ENCODE measurements at places on chromosomes 3 and 15. TPM values are rescaled to one million over a fixed set of nuclear protein-coding genes. Genes with fewer than 3 reads are reported as not detected.

The SEC11A gene
- 164 TPM for total RNA-seq

GRCh38 chr15:75739791-75740190 is 27.1 kb upstream of the CSPG4 start:
- DNase-seq = no peak

DNA sequence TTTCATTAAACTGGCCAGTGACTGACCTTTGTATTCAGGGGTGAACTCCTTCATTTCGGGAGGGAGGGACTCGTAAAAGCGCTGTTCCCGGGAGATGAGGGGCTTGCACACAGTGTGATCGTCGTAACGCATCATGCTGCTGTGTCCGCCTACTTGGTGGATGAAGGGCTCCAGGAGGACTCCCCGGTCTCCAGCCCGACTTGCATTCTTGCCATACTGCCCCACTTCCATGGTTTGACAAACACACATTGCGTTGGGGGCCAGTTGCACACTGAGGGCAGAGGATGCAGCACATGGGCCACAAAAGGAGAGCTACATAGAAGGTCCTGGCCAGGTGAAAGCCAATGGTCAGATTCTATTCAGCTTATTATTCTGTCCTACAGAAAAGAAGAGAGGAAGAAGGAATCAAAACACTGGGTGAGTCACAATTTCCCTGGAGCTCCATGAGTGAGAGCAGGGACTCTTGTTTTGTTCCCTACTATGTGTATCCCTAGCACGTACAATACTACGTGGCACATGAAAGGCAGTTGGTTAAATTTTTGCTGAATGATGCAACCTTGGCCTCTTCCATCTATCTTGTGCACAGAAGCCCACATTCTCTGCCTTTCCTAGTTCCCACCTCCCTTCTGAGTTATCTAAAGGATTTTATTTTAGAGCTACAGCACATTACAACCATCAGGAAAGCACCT is 24.2 kb upstream of the GMPPB start:
- no peak for DNase-seq

- DNase-seq = no peak
Measured at GRCh38 chr3:133866141-133866540, 29.5 kb downstream of the RAB6B start.

DNA sequence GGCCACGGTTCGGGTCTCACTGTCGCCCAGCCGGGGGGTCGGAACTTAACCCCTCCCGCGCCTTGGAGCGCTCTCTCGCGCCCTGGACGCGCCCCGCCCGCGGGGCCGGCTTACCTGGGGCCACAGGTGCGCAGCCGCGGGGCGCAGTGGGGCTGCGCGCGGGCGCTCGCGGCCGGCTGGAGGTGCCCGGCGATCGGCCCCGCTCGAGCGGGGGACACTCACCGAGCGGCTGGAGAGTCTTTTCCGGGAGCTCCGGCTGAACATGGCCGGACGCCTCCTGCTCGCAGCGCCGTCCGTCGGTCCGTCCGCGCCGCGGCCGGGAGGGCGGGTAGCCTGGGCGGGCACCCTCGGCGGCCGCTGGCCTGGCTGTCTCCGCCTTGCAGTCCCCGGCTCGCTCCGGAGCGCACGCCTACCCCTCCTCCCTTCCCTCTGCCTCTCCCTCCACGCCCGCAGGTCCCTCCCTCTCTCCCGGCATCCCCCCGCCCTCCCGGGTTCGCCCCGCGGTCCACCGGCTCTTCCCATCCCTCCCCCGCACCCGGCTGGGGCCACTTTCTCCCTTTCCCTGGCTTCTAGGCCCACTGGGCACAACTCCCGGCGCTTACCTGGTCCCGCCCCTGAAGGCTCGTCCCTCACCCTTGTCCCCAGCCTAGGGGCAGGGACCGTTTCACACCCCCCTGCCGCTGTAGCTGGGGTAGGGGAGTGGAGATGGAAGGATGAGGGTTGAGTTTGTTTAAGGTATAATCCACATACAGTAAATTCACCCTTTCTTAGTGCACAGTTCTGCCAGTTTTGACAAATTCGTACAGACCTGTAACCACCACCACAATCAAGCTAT is 220.1 kb upstream of the PRICKLE2 start:
- no peak for DNase-seq

DNA sequence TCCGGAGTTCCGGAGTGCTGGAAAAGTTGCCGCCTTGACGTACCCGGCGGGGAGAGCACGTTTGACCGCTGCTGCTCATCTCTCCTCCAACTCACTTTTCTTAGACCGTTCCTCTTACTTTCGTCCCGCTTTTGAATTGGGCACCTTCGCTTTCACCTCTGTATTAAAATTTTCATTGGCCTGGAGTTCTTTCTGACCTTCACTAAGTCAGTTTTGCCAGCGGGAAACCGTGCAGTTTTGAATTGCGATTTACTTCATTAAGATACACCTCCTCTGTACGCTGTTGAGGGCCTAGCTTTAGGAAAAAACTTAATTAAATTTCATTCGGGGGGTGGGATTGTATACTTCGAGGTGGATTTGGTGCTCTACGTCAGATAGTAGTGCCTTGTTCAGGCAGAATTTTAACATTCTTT is 1.3 kb downstream of the GMPS start:
- DNase-seq = no peak

DNA sequence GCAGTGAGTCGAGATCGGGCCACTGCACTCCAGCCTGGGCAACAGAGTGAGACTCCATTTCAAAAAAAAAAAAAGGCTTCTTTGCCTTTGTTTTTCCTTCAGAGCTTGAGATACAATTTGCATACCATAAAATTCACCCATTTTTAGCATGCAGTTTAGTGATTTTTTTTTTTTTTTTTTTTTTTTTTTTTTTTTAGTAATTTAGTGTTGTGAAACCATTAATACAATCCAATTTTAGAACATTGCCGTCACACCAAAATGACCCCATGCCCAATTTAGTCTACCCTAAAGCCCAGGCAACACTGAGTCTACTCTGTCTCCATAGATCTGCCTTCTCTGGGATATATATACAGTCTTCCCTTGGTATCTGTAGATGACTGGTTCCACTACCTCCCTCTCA is 61.1 kb downstream of the USP50 start:
- no peak for DNase-seq

Data from Panc1 (cell line).